Activated T-helper 1 cell treated with anti-CD3 and anti-CD28 coated beads, Interleukin-2, amount 50 U/mL, for 16 hours (primary cell): ENCODE measurements at places on chromosomes 2 and 18.

DNA sequence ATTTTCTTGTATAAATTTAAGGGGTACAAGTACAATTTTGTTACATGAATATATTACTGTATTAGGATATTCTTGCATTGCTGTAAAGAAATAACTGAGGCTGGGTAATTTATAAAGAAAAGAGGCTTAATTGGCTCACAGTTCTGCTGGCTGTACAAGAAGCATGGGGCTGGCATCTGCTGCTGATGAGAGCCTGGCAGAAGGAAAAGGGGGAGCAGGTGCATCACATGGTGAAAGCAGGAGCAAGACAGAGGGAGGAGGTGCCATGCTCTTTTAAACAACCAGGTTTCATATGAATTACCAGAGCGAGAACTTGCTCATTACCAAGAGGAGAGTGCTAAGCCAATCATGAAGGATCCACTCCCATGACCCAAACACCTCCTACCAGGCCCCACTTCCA is 399.5 kb upstream of the RAB6C start:
- no peak for DNase-seq

- no peak for DNase-seq
Observed at GRCh38 chr2:173086518-173087213, 11.0 kb downstream of the MAP3K20 start.

DNA sequence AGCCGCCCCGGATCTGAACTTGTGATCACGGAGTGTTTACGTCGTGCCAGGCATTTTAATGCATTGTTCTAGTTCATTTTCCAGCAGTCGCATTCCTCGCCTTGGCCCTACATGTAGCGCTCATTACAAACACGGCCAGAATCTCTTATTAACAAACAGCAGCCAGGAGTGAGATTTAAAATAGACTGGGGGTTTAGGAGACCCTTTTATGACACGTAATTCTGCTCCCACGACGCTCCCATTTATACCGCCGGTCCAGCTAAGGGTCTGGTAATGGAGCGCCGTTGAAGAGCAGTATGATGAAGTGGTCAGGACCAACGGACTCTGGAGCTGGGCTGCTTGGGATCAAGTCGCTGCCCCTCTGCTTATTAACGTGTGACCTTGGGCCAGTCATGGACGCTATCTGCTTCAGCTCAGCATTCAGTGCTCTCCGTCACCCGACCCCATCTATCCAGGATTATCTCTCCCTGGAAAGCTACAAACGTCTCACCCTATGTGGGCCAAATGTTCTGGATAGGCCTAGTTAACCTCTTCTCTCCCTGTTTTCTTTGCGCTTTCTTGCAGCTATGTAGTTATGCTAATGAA is 745 bp downstream of the MSH2 start:
- DNase-seq, result no peak

- DNase-seq, result no peak
Observed at GRCh38 chr2:152335726-152336118, 748 bp downstream of the FMNL2 start.

GRCh38 chr2:189350540-189351209 is 90.6 kb upstream of the WDR75 start:
- DNase-seq, result no peak

- DNase-seq, result no peak
Observed at GRCh38 chr2:174740721-174741120, 23.6 kb downstream of the CHRNA1 start.
